ENCODE measurements at places on chromosomes 12 and 14.

GRCh38 chr12:15540005-15540404 is 217.7 kb downstream of the PTPRO start:
- no peaks in the 10 kb centered on the region for H3K4me1 ChIP-seq
- no peak overlapping the region for H3K27ac ChIP-seq
- no peaks in the 10 kb centered on the region for H3K27me3 ChIP-seq
- H3K36me3 ChIP-seq, result no peaks in the 10 kb centered on the region

DNA sequence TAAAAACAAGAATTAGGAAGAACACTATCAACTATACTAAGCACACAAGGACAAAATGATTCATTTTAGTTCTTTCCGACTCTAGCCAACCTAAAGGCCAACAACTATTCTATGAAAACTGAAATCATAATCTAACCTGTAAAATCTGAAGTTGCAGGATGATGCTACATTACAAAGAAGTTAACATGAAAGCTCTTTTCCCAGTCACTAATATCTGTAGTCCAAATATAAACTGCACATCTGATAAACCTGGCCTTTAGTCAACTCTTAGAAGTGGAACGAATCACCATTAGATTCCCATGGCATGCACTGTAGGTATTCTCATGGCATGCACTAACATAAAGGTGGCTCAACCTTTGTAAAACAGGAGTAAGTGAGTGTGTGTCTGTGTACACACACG is 41.7 kb downstream of the BLTP3B start:
- DNase-seq, result no peak
- H3K36me3 ChIP-seq, result no peaks in the 10 kb centered on the region
- H3K27ac ChIP-seq, result no peak overlapping the region
- H3K27me3 ChIP-seq, result no peaks in the 10 kb centered on the region
- no peaks in the 10 kb centered on the region for H3K4me1 ChIP-seq

DNA sequence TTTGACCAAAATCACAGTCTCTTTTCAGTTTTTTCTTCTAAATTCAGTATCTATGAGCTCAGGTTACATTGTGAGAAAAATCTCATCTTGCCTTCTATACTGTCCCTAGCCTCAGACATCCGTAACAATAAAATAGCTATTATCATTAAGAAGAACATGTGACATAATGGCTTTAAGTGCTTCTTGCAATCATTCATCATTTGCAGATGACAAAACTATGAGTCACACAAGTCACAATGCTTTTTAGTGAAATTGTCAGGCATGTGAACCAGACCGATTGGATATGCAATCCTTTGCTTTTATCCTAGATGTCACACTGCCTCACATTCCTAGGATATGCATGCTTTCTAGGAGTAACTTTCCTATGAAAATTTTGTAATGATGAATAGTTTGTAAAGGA is 313.1 kb downstream of the SLC6A15 start:
- H3K36me3 ChIP-seq, result no peaks in the 10 kb centered on the region
- no peaks in the 10 kb centered on the region for H3K27me3 ChIP-seq
- DNase-seq, result no peak
- H3K4me1 ChIP-seq, result no peaks in the 10 kb centered on the region

GRCh38 chr12:126069549-126070165 is 1004.4 kb downstream of the AACS start:
- no peaks in the 10 kb centered on the region for H3K4me1 ChIP-seq
- no peak overlapping the region for H3K27ac ChIP-seq
- H3K36me3 ChIP-seq, result no peaks in the 10 kb centered on the region
- no peaks in the 10 kb centered on the region for H3K27me3 ChIP-seq
- DNase-seq, result peak; percentile 45

DNA sequence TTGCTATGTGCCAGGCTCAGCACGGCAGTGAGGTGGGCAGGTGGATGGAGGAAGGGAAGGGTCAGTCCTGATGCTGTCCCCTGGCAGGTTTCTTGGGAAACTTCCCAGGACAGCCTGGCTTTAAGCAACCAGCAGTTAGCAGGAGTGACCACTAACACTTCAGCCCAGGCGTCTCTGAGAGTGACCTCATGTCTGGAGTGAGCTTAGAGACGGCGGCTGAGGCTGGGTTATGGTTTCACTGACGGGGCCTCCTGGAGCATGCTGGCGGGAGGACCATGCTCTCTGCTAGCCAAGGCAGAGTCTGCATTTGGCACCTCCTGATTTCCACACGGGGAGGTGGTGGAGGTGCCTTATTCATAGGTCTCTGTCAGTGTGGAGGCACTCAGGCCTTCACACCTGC is 2.5 kb downstream of the HHIPL1 start:
- no peak overlapping the region for H3K4me3 ChIP-seq
- no peaks in the 10 kb centered on the region for H3K36me3 ChIP-seq
- no peak for DNase-seq
- no peak overlapping the region for H3K27ac ChIP-seq
- H3K27me3 ChIP-seq, result peaks cover 4% of the 10 kb centered on the region
- no peaks in the 10 kb centered on the region for H3K4me1 ChIP-seq

GRCh38 chr14:52150162-52150561 is 81.3 kb upstream of the NID2 start:
- no peak overlapping the region for H3K27ac ChIP-seq
- no peak for DNase-seq
- no peak overlapping the region for H3K4me3 ChIP-seq

GRCh38 chr12:51911788-51912711 is 4.7 kb downstream of the ACVRL1 start:
- DNase-seq, result no peak
- H3K4me1 ChIP-seq, result peaks cover 11% of the 10 kb centered on the region
- no peak overlapping the region for H3K27ac ChIP-seq
- no peak overlapping the region for H3K4me3 ChIP-seq
- peaks cover 8% of the 10 kb centered on the region for H3K27me3 ChIP-seq
- H3K36me3 ChIP-seq, result no peaks in the 10 kb centered on the region

DNA sequence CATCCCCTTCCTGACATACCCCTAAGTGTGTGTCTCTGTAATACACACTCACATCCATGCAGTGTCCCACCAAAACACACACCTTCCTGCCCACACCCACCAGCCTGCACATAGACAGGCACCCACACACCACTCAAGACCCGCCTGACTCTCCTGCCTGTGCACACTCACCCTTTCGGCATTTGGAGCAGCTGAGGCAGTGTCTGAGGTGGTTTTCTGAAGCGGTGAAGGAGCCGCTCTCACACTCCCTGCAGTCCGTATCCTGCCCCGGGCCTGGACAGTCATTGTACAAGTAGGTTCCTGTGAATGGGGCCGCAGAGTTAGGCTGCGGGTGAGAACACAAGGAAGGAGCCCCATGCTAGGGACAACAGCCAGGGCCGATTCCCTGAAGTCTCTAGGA is 8.3 kb downstream of the TNFRSF1A start:
- no peak for DNase-seq
- no peak overlapping the region for H3K27ac ChIP-seq
- H3K4me1 ChIP-seq, result peaks cover 87% of the 10 kb centered on the region
- no peaks in the 10 kb centered on the region for H3K27me3 ChIP-seq
- peaks cover 63% of the 10 kb centered on the region for H3K36me3 ChIP-seq
- H3K4me3 ChIP-seq, result no peak overlapping the region

DNA sequence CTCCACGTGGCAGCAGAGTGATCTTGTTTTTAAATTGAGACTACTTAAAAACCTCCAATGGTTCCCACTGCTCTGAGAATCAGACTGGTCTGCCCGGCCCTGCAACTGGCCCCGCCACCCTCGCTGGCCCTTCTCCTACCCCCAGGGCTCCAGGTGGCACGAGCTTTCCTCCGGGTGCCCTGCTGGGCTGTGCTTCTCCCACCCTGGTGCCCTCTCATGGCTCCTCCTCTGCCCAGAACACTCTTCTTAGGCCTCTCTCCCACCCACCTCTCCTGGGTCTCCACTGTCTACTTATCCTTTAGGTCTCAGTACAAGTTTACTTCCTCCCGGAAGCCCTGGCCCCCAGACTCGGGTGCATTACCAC is 26.5 kb downstream of the CCDC92 start:
- DNase-seq, result no peak
- H3K36me3 ChIP-seq, result no peaks in the 10 kb centered on the region
- H3K27ac ChIP-seq, result no peak overlapping the region

GRCh38 chr12:6277982-6278438 is 32.5 kb upstream of the PLEKHG6 start:
- H3K4me3 ChIP-seq, result no peak overlapping the region
- peak; percentile 51 for DNase-seq
- no peaks in the 10 kb centered on the region for H3K27me3 ChIP-seq
- peaks cover 17% of the 10 kb centered on the region for H3K4me1 ChIP-seq
- H3K36me3 ChIP-seq, result no peaks in the 10 kb centered on the region
- H3K27ac ChIP-seq, result peak overlapping the region; percentile 92

GRCh38 chr12:125228519-125229260 is 163.5 kb downstream of the AACS start:
- H3K27ac ChIP-seq, result no peak overlapping the region
- H3K4me1 ChIP-seq, result no peaks in the 10 kb centered on the region
- no peak for DNase-seq
- H3K27me3 ChIP-seq, result no peaks in the 10 kb centered on the region

GRCh38 chr14:47148686-47149085 is 497.1 kb upstream of the RPL10L start:
- no peak for DNase-seq
- H3K27ac ChIP-seq, result no peak overlapping the region
- no peaks in the 10 kb centered on the region for H3K4me1 ChIP-seq
- H3K27me3 ChIP-seq, result no peaks in the 10 kb centered on the region
- no peaks in the 10 kb centered on the region for H3K36me3 ChIP-seq
- no peak overlapping the region for H3K4me3 ChIP-seq

DNA sequence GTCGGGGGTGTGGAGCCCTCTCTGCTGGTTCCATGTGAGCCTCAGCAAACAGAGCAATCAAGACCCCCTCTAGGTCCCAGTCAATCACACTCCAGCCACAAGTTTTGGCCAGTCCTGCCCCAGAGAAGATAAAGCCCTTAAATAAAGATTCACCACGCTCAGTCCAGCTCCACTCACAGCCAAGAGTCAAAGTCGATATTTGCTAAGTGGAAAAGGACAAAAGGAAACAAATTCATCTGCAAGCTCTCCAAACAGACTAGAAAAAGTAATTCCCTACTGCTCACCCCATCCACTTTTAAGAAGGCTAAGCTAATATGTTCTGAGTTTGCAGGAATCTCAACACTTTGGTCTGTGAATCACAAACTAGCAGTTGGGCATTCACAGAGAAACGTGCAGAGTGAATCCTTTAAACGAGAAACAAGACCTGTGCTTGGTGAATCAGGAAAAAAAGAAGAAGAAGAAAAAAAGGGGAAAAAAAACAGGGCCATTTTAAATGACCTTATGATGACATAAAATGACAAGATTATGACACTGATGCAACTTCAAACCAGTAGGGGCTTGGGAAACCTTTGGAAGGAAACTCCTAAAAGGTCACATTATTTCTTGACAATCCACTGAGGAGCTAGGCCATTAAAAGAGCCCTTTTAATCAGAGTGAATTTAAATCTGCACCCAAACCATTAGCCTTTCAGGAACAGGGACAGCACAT is 41.8 kb upstream of the FOXN3 start:
- no peak for DNase-seq
- no peaks in the 10 kb centered on the region for H3K4me1 ChIP-seq
- no peaks in the 10 kb centered on the region for H3K27me3 ChIP-seq
- no peak overlapping the region for H3K27ac ChIP-seq
- H3K4me3 ChIP-seq, result no peak overlapping the region

- H3K36me3 ChIP-seq, result no peaks in the 10 kb centered on the region
- no peak overlapping the region for H3K4me3 ChIP-seq
- no peaks in the 10 kb centered on the region for H3K4me1 ChIP-seq
- no peaks in the 10 kb centered on the region for H3K27me3 ChIP-seq
- DNase-seq, result no peak
- no peak overlapping the region for H3K27ac ChIP-seq
Measured at GRCh38 chr12:23303821-23304220, 645.6 kb downstream of the SOX5 start.

DNA sequence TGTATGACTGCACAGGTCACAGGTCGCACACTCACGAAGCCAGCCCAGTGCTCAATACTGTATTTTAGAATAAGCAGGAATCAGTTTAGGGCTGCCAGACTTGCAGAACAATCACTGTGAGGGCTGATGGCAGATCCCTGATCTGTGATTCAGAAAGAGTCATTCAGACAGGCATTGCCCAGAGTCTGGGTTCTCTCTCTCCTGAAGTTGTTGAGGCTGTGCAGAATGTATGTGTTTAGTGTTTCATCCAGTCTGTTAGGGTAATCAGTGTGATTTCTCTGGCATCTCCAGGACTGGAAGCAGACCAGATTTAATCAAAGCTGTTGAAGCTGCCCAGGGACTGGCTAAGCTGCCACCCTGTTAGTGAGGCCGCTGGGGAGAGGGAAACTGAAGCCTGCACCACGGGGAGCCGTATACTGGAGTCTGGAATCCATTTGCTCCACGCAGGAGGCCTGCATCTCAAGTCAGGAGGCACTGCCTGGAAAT is 69.3 kb downstream of the ETV6 start:
- H3K4me1 ChIP-seq, result peaks cover 8% of the 10 kb centered on the region
- H3K36me3 ChIP-seq, result no peaks in the 10 kb centered on the region
- no peaks in the 10 kb centered on the region for H3K27me3 ChIP-seq

DNA sequence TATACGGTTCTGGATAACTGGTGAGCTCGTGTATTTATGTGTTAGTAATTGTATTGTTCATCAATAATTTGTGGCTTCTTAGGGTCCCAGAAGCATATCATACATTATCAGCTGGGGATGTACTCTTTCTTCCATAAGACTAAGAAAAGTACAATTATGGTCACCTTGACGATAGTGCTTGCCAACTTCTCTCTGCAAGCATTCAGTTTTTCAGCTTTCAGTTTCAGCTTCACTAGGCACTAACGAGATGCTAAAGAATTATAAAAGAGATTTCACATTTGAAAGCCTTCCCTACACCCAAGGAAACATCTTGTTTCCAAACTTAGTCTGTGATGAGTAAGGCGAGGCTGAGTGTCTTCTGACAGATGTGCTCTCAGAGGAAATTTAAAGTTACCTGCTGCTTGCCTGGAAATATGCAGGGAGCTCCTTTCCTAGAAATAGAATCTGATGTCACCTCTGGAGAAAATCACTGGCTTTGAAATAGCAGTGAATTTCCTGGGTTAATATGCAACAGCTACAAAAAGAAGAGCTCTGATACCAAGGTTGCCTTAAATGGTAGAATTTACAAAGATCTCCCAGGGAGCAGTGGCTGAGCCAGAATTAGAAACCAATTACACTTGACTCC is 1419.9 kb upstream of the TMEM132C start:
- no peak for DNase-seq
- H3K4me1 ChIP-seq, result no peaks in the 10 kb centered on the region
- H3K4me3 ChIP-seq, result no peak overlapping the region
- no peaks in the 10 kb centered on the region for H3K27me3 ChIP-seq

- peak; percentile 84 for DNase-seq
- no peaks in the 10 kb centered on the region for H3K36me3 ChIP-seq
- peaks cover 58% of the 10 kb centered on the region for H3K4me1 ChIP-seq
- no peaks in the 10 kb centered on the region for H3K27me3 ChIP-seq
Measured at GRCh38 chr12:124833693-124834122, 30.0 kb downstream of the SCARB1 start.

DNA sequence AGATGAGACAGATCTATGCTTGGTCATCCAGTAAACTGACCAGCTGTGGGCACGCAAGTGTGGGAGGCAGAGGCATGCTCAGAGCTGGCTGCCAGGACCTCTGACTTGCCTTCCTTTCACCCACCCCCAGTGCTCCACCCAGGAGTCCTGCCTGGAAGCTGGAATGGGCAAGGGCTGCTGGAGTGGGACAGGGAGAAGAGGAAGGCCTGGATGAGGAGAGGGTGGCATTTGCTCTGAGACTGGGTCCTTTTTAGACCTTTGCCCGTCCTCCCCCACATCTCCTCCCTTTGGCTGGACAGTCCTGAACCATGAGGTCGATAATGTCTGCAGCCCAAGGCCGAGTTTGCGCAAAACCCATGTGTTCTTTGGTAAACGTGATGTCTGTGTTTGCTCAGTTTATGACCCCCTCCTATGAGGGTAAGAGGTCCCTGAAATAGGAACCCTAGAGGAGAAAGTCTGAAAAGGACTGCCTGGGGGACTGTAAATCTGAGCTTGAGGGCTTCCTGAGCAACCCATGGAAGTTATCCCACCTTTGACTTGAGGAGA is 3.8 kb upstream of the INHBE start:
- no peak for DNase-seq
- no peak overlapping the region for H3K27ac ChIP-seq
- no peaks in the 10 kb centered on the region for H3K27me3 ChIP-seq
- H3K4me1 ChIP-seq, result no peaks in the 10 kb centered on the region
